ENCODE measurements at places on chromosomes 2 and 18. TPM values are rescaled to one million over a fixed set of nuclear protein-coding genes. Genes with fewer than 3 reads are reported as not detected.

MTX2 gene
- 14.2 TPM for total RNA-seq

FAM228A gene
- 0.92 TPM for total RNA-seq

RGPD3 gene
- total RNA-seq = 1.1 TPM

HOXD12 gene
- not detected for total RNA-seq

CNTNAP5 gene
- not detected for total RNA-seq

PRSS56 gene
- not detected for total RNA-seq

LAMA3 gene
- total RNA-seq = 34.2 TPM

PFN4 gene
- total RNA-seq = 1.9 TPM

MDH1B gene
- total RNA-seq = not detected

WNT10A gene
- 1.6 TPM for total RNA-seq

EFEMP1 gene
- 2,754 TPM for total RNA-seq

KIF1A gene
- not detected for total RNA-seq

GMPPA gene
- 56.5 TPM for total RNA-seq

All from thoracic aorta (tissue), 2 donors.